ENCODE measurements at places on chromosomes 13 and 19.

DNA sequence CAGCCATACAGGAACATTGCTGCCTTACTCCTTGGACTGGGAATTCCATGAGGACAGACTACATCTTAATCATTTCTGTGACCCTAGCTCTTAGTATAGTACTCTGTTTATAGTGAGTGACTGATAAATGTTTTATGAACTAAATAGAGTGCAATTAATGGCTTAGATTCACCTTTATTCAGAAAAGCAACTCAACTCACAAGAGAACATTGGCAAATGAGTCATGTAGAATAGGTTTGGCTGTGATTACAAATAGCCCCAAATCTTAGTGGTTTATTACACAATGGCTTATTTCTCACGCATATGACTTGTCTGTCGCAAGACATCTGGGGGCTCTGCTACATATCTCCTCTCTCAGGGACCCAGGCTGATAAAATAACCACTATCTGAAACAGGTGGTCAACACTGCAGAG lies 121.6 kb upstream of the KL start:
- DNase-seq = no peak

GRCh38 chr13:74919914-74920313 lies 562.1 kb downstream of the TBC1D4 start:
- no peak for DNase-seq

DNA sequence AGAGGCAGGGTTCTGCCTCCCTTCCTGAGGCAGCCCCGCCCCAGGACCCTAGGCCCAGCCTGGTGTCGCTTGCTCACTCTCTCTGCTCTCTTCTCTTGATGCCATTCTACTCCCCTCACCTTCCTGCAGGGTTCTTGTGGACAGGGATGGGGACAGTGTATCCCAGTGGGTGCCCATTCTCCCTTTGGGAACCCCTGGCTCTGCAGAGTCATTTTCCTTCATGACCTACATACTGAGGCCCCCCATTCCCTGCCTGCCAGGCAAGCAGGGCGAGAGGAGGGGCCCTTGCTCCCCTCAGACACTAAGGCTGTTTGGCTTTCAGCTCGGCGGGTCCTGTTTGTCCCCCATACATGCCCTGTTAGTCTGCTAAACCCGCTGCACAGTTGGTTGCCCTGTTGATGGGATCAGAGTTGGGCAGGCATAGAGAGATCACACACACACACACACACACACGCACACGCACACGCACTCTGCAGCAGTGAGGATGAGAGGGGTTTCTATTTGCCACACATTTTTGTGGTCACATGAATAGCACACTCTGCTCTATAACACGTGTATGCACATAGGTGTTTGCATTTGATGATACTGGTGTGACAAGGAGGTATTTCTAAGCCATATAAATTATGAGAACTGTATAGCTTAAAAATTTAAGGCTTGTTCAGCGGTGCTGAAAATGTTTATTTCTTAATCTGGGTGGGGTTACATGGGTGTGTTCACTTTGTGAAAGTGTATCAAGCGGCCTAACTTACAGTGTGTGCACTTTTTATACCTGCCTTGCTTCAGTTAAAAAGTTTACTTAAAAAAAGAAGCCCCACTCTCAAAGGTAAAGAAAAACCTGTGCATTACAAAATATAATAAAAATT lies 20.3 kb downstream of the NFIX start:
- no peak for DNase-seq

DNA sequence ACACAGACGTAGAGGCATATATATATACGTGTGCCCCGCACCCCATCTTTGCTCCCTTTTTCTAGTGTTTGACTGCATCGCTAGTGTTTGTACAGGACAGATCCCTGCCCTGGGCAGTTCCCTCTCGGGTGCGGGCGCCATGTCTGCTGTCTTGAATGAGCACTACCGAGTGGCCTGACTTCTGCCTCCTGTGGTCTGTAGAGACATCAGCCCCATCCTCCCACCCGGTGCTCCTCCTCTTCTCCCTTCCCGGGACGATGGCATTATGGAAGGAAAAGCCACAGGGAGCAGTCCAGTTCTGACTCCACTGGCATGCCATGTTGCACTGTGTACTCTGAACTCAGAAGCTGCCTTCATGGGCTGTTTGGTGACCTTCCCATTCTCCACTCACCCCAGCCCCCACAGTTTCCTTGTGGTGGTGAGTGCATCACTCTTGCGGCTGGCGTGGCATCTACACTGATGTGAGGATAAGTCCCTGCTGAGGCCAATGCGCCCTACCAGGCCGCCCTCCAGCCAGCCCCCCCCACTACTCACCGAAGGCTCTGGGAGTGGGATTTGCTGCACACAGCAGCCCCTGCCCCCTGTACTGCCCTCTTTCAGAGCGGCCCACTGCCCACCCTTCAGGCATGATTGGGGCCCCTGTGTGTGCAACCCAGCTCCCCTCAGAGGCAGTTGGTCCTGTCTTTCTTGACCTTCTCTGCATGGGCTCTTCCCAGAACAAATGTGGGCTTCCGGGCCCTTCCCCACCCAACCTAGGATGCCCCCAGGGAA lies 25.2 kb downstream of the TDRD12 start:
- DNase-seq = no peak

- no peak for DNase-seq
Observed at GRCh38 chr19:38265213-38265861, 964 bp downstream of the SPINT2 start.

DNA sequence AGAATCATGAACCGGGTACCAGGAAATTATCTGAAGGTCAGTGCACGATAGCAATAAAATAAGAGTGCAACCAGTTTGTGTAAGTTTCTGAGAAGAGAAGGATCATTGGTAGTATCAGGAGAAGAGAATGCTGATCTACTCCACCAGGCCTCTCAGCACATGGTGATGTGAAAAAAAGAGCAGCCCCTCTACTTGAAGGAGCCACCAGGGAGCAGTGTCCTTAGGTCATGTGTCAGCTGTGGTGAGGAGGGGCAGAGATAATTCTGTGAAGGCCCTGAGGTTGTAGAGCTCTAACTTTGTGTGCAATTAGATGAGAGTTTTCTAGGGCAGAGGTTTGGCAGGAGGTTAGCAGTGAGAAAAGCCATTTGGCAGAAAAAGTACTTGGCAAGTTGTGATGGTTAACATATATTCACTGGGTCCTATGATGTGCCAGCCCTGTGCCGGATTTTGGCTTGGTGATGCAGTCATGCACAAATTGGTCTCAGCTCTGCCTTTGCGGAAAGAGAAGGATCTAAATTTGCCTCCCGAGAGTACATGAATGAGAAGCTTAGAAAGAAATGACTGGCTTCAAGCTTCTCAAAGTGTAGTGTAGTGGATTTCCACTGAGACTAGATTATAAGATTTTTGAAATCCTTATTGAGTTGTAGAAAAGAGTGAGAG lies 19.2 kb upstream of the ZC3H13 start:
- no peak for DNase-seq

- DNase-seq = no peak
Observed at GRCh38 chr19:50536662-50537305, 23.1 kb upstream of the ASPDH start.

DNA sequence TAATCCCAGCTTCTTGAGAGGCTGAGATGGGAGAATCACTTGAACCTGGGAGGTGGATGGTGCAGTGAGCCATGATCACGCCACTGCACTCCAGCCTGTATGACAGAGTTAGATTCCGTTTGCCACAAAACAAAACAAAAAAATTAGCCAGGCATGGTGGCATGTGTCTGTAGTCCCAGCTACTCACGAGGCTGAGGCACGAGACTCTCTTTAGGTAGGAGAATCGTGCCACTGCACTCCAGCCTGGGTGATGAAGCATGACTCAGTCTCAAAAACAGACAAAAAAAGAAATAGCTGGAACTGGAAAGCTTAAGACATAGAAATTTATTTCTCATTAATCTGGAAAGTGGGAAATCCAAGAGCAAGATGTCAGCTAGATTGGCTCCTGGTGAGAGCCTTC lies 20.2 kb upstream of the ZNF808 start:
- DNase-seq = no peak

GRCh38 chr19:57438925-57439324 lies 3.8 kb downstream of the ZNF749 start:
- DNase-seq = no peak

GRCh38 chr19:54541712-54542111 lies 31.9 kb upstream of the LILRA2 start:
- DNase-seq = no peak

- peak; percentile 76 for DNase-seq
Observed at GRCh38 chr19:50414864-50415660, 3.7 kb upstream of the SPIB start.

DNA sequence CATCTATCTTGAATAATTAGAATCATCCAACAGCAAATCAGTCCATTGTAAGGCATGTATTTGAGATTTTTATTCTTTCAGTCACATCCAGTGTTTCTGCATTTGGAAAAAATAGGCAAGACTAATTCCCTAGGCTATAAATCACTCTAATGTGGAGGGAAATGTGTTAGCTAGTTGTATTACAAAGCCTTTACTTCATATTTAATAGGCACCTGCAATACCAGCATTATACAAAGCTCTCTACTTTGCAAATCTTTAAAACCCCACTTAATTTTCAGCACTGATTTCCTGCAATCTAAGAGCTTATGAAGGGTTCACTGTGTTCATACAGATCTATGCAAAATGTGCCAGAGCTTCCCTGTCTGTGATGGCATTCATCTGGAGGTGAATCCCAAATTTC lies 12.3 kb downstream of the PCDH9 start:
- DNase-seq = no peak

DNA sequence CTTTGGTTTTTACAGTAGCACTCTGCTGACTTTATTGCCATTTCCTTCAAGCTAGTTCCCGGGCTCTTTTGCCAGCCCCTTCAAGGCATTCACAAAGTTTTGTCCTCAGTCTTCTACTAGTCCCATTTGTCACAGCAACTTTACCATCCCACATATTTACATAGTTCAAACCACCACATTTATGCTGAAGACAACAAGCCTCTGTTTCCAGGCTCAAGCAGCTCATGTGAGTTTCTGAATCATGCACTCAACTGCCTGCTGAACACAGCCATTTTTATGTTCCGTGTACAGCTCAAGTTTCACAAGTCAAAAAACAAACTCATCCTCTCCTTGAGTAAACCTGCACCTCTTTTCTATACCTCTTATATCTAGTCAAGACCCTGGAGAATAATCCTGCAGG lies 977.0 kb upstream of the SLC10A2 start:
- DNase-seq = no peak

GRCh38 chr13:45104261-45104660 lies 16.0 kb upstream of the GTF2F2 start:
- no peak for DNase-seq

- DNase-seq = no peak
Observed at GRCh38 chr13:36710396-36710795, 36.6 kb downstream of the SERTM1 start.

- no peak for DNase-seq
Observed at GRCh38 chr19:29145756-29146155, 67.2 kb downstream of the UQCRFS1 start.

DNA sequence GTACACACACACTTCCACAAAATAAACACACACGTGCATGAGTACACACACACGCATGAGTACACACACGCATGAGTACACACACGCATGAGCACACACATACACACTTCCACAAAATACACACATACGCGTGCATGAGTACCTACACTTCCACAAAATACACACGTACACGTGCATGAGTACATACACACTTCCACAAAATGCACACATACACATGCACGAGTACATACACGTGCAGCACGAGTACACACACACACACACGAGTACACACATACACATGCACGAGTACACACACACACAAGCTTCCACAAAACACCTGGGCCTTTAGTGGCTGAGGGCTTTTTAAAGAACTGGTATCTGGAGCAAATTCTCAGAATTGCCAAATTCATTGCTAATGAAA lies 619.3 kb downstream of the GPC5 start:
- DNase-seq = no peak

DNA sequence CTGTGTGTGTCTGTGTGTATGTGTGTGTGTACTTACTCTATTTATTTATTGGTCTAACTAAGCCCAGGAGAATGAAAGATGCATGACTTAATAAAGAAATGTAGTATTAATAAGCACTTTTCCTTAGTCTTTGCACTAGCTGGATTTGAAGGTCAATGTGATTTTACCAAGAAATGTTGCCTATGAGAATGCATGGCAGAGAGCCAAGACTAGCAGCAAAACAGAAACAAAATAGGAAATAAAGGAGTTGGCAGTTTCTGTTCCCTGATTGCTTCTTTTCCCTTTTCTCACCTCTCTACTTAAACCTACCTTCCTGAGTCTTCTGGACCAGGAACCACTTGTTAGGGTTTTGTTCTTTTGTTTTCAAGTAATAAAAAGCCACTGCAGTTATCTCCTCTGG lies 286.1 kb downstream of the KCTD12 start:
- no peak for DNase-seq

GRCh38 chr19:56156768-56157167 lies 15.7 kb downstream of the ZNF444 start:
- DNase-seq = no peak

DNA sequence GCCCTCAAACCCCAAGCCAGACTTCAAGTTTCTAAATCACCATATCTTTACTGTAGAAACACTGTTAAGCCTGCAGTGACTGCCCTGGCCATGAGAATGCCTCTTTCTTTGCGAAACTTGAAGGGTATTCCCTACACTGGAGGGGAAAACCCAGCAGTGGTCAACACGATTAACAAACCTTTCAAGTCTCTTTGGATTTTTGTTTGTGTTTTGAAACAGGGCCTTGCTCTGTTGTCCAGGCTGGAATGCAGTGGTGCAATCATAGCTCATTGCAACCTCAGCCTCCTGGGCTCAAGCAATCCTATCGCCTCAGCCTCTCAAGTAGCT lies 17.4 kb upstream of the POMP start:
- no peak for DNase-seq

GRCh38 chr13:99265821-99266426 lies 7.7 kb upstream of the GPR18 start:
- DNase-seq = no peak

DNA sequence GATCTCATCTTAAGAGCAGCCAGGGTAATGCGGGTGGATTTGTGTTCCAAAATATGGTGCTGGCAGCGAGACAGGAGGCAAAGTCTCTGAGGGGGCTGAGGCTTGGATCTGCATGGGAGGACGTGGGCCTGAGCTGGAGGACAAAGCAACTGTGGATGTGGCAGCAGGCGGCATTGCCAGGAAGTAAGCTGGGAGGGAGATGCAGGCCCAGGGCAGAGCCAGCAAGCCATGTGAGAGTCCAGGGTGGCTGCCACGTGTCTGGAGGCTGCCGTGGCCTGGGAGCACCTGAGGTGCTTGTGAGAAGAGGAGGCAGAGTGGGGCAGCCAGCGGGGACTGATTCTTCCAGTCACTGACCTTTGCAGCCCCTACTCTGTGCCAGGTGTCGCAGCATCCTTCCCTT lies 52.0 kb downstream of the DPF1 start:
- DNase-seq = no peak

DNA sequence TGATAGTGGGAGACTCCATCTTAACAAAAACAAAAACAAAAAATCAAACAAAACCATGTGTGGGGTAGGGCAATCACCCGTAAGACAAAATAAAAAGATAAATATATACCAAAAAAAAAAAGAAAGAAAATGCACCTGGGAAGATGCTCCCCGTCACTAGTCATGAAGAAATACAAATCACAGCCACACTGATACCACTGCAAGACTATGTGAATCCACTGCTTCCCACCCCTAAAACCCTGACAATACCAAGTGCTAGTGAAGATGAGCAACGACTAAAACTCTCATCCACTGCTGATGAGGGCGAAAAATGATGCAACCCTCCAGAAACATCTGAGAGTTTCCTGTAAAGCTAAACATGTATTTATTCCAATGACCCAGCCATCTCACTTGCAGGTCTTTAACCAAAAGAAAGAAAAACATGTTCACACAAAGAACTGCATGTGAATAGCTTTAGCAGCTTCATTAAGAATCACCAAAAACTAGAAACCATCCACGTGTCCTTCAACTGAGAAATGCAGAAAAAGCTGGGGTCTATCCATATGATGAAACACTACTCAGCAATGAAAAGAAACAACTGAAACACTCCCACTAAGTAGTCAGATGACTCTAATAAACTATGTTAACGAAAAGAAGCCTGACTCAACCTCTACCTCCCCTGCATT lies 31.7 kb downstream of the BRD4 start:
- no peak for DNase-seq
